ENCODE measurements at places on chromosomes 2 and 18.

DNA sequence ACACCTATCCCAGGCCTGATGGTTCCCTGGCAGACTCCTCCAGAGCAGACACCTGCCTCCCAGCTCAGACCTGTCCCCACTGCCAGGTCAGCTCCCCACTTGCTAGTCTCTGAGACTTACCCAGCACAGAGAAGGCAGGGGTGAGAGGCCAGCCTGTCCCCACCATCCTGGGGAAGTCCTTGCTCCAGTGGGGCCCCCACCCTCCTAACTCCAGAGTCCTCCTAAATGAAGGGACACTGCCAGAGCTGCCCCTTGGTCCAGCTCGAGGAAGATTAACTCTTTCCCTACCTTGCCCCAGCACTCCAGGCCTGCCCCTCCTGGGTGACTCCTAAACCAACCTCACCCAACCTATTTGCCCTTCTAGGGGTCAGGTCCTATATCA is 30.4 kb upstream of the TNS1 start:
- DNase-seq: no peak

DNA sequence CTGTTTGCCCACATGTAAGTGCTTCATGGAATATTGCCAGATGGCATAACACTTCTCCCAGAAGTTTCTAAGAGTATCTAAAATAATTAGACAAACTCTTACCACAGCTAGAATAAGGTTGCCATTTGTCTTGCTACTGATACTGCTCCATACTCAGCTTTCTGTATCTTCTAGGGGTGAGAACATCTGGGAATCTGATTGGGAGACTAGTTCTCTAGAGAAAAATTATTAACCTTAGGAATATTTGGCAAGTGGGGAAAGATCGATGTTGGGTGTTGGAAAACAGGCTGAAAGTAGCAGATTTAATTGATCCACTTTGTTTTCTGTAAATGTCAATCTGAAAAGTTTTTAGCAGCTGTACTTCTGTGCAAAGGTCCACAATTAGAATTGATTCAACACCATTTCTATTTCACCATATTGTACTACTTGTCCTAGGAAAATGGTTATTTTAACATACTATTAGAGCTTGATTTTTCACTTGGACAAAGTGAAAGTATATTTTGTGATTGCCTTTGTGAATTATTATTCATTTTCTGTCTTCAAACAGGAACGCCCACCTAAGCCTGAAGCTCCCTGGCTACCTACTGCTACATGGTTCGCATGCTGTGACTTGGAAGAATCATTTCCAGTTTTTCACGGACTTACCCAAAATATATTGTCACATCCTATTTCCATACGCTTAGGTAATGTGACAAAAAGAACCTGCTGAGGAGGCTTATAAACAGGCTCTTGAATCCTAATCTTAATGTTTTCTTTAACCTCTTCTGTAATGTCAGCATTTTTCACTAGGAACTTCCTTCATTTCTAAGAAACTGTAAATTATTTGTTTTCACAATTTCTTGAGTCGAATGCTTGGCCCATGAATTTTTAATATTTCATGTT is 147.7 kb downstream of the TRABD2A start:
- DNase-seq: no peak

- no peak for DNase-seq
Observed at GRCh38 chr18:22408059-22408458, 9.7 kb downstream of the CTAGE1 start.

DNA sequence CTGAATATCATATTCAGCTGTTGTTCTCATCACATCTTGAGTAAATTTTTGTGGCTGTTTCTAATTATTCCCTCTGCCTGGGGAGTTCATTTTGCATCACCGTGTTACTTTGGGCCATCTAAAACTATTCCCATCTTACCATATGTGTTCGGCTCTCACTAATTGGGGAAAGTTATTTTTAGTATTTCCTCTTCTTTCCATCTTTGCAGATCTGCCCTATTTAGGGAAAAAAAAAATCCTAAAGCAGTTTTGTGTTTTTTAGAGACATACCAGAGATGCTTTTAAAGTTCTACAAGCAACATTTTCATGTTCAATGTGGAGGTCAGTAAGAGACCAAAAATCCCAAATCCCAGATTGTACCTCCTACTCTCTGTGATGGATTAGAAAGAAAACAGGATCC is 111.3 kb upstream of the NDUFV2 start:
- no peak for DNase-seq

GRCh38 chr2:176709149-176709951 is 440.1 kb downstream of the MTX2 start:
- no peak for DNase-seq

- no peak for DNase-seq
Observed at GRCh38 chr2:124039762-124040291, 14.7 kb downstream of the CNTNAP5 start.

All from hematopoietic multipotent progenitor cell treated with erythropoietin and hydrocortisone succinate and interleukin-3 and kit ligand, for 15 days (in vitro differentiated cells).